ENCODE measurements at places on chromosomes 5 and 9.

DNA sequence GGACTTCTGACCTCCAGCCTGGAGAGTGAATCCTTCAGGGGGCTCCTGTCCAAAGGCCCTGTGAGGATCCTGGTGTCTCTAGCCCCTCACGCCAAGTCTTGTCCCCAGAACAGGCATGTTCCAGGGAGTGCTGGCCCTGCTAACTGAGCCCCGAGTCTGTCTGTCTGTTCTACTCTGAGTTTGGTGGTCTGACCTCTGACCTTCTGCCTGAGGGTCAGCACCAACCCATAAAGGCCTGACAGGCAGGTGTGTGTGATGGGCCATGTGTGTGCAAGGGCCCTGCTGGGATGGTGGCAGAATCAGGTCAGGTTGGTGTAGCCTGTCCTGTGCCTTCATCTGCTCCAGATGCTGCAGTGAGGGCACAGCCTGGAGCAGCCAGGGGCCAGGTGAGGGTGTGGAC is 46.3 kb downstream of the PHF2 start:
- no peak for DNase-seq

- no peak for DNase-seq
Observed at GRCh38 chr5:76679231-76679630, 36.7 kb upstream of the F2R start.

DNA sequence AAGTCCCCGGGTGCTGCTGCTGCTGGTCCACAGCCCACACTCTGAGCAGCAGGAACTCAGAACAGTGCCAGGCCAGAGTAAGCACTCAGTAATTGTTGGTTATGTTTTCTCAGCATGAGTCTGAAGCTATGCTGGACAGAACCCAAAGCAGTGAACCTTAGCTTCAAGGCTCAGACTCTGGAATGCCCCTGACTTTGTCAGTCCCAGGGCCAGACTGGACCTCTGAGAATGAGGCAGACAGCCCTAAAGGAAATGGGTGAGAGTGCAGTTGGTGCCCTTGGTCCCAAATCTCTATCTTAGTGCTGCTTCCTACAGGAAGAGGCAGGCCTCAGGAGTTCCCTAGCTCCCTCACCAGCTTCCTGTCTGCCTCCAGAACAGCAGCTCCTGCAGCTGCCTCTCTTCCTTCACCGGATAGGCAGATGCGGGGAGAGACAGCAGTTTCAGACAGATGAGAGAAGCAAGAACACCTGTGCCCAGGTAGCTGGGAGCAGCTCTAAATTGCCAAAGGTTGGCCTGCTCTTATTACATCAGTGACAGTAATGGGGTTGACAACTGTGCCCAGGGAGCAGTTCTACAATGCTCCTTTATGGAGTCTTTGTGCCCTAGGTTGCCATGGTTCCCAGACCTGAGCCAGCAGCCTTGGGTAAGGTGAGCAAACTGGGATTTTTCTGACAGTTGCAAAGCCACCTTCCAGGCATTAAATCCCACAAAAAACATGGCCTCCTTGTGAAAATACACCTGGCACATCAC is 82.2 kb upstream of the CXCL14 start:
- DNase-seq, result no peak

GRCh38 chr5:74579215-74579614 is 61.3 kb downstream of the ENC1 start:
- DNase-seq, result peak; percentile 52

DNA sequence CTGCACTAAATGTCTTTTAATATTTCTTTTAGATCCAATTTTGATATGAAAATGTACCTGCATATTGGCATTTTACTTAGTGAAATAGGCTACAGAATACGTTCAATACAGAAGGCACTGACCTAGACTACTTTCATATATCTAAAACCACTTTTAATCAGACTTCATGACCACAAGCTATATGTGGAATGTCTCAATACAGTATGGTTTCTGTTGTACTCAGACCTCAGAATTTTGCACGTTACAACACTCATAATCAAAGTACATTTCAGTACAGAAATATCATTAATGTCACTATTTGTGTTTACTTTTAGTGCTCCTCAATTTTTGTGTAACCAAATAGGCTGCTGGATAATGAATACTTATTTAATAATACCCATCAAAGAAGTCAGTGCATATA is 74.8 kb downstream of the MEF2C start:
- DNase-seq, result no peak
